ENCODE measurements at places on chromosomes 13 and 19.

DNA sequence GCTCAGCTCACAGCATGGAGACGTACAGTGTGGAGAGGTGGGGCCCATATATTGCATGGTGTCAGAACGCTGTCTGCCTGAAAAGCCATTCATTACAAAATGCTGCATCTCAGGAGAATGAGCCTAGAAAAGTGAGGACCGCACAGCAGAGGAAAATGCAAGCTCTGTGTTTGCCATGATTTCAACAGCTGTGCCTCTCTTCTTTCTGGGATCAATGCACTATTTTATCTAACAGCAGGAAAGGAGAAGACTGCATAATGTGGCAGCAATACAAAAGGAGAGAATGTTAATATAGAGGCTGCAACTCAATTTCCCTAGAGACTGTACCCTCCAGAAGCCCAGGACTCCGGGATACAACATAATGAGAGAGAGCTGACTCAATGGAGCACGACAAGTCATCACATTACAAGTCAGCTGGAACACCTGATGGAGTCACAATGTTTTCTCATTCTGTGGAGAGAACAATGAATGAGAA lies 368.0 kb downstream of the FGF14 start:
- DNase-seq = peak; percentile 58

GRCh38 chr19:16419669-16420335 lies 52.0 kb downstream of the EPS15L1 start:
- no peak for DNase-seq

GRCh38 chr13:23921451-23921888 lies 24.2 kb upstream of the C1QTNF9B start:
- peak; percentile 21 for DNase-seq

GRCh38 chr13:25420161-25420560 lies 48.4 kb downstream of the ATP8A2 start:
- DNase-seq = peak; percentile 72

GRCh38 chr19:34131100-34131499 lies 41.2 kb upstream of the LSM14A start:
- DNase-seq = no peak

DNA sequence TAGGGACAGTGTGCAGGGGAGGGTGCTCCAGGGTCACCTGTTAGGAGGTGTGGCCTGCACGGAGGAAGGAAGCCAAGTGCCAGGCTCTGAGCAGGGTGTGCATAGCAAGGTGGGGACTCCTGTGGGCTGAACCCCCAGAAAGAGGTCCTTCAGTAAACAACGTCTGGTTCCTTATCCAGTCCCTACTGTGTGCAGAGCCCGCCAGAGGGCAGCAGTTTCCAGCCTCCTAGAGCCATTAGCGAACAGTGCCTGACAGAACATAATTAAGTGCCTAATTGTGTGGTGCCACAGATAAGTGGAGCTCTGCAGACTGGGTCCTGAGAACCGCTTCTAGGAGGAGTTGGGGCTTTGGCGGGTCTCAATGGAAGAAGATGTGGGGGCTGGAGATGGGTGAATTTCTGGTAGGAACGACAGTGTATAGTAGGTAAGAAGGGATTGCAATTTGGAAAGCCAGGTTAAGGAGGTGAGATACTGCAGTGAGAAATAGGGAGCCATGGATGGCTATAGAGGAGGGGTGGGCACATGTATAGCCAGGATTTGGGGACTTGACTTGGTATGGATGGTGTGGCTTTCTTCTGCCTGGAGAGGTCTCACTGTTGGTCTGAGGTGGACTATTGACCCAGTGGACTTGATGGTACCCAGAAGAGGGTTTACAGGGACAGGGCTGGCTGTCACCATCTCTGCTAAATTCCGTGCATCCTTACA lies 323.1 kb downstream of the ZNF536 start:
- DNase-seq = no peak

- no peak for DNase-seq
These were observed 89.8 kb upstream of the LSM14A start for GRCh38 chr19:34082289-34083077.

- no peak for DNase-seq
These were observed 4.3 kb downstream of the RPS9 start for GRCh38 chr19:54204767-54205468.

- no peak for DNase-seq
These were observed 413.5 kb upstream of the SPRY2 start for GRCh38 chr13:80754441-80754840.

DNA sequence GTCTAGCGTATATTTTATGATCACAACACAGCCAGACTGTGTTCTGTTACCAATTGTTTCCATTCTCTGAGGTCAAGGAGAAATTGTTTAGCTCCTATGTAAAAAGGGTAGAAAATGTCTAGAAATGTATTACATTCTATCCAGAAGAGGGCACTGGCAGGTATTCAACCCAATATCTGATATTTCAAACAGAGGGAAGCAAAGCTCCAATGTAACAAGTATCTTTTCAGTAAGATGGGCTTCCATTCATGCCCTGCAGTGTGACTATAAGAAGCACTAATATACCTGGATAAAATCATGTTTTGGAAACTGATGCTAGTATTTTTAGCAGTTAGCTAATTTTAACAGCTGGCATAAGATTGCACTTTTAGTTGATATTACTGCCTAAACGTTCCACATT lies 312.7 kb downstream of the FGF14 start:
- DNase-seq = no peak

GRCh38 chr19:54461210-54461609 lies 2.4 kb downstream of the LENG9 start:
- DNase-seq = no peak

- DNase-seq = no peak
These were observed 72.8 kb upstream of the PCDH8 start for GRCh38 chr13:52921194-52921593.

DNA sequence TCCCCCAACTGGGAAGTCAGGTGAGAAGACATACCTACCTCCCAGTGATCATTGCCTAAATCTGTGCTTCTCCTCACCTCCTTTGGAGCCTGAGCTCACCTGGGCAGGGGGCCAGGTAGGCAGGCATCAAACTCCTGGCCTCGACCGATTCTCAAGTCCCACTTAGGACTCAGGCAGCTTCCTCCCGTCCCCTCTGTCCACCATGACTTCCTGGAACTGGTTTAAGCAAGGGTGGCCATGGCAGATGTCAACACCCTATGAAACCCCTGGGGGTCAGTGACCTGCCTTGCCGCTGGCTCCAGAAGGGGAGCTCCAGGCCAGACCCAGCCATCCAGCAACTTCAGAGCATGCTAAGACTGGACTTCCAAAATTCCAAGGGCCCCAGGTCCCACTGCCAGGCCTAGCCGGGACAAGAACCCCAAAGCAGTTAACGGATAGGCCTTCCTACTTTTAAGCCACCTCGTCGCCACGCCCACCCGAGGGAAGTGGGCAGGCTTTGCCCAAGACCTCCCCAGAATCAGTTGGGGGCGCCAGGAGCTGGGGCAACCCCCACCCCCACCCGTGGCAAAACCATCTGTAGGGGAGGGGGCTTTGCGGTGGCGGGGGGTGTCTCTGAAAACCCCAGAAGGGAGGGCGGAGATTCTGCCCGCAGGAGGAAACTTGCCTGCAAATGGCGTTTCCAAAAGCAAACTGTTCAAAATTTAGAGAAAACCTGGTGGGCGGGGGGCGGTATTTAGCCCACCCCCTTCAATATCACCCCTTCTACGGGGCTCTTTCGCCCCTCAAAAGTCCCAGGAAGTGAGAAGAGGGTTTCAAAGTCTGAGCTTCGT lies 657 bp downstream of the PLIN3 start:
- DNase-seq = no peak

- no peak for DNase-seq
These were observed 13.2 kb upstream of the ASF1B start for GRCh38 chr19:14149509-14149994.

DNA sequence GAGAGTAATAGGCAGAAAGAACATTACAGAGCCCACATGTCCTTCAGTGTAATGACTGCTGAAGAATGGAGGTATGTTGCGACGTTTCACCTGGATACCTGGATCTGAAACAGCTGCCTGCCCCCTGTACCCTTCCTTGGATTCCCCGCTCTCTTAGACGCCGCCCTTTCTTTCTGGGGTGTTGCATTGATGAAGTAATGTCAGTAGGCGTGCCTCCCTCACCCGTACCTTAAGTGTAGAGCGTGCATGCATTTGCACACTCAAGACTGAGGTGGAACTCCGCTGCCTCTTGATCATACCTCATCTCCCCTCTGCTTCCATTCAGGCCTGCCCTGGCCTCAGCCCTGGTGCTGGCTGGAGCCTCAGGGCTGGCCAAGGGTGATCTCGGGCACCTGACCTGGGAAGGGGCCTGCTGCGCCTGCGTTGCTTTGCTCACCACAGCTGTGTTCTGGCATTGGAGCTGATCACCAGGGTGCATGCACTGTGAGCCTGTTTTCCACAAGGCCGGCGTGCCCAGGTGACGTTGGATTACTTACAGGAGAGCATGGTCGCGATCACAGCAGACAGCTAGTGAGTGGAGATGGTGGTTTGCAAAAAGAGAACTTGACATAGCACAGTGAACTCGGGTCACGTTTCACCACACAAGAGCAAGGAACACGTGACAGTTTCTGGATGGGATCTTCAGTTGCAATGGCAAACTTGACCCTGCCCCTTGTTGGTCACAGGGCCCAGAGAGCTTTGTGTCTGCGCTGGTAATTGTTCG lies 99.0 kb downstream of the ARHGEF7 start:
- peak; percentile 50 for DNase-seq

GRCh38 chr13:112005925-112006324 lies 61.0 kb upstream of the SOX1 start:
- DNase-seq = no peak

DNA sequence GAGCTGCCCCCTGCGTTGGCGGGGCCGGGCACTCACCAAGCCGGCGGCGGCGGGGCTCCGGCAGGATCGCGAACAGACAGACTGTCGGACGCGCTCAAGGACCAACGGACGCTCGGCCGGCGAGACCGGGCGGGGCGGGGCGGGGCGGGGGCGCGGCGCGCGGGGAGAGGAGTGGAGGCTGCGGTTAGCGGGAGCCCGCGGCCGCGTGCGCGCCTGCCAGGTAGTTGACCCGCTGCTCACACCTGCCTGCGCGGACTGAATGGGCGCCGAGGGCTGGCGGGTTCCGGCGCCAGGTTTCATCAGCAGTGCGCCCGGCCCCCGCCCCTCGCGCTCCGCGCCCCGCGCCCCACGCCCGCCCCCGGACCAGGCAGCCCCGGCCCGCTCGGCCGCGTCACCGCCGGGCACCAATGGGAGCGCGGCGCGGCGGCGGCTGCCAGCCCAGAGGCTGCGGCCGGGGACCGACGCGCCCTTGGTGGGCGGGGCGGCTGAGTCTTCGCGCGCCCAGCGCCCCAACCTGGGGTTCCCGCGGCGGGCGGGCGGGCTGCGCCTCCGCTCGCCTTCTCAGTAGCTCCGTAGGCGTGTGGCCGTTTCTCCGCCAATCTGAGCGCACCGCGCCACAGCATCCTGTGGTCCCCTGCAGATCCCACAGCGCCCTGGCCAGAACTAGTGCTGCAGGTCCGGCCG lies at the start of gene SLC7A1:
TSS of gene SLC7A1 (minus strand) at position 309 of the 684 bp plus-strand sequence. CDS start 59,500 bp downstream, outside the sequence.
- peak; percentile 77 for DNase-seq

DNA sequence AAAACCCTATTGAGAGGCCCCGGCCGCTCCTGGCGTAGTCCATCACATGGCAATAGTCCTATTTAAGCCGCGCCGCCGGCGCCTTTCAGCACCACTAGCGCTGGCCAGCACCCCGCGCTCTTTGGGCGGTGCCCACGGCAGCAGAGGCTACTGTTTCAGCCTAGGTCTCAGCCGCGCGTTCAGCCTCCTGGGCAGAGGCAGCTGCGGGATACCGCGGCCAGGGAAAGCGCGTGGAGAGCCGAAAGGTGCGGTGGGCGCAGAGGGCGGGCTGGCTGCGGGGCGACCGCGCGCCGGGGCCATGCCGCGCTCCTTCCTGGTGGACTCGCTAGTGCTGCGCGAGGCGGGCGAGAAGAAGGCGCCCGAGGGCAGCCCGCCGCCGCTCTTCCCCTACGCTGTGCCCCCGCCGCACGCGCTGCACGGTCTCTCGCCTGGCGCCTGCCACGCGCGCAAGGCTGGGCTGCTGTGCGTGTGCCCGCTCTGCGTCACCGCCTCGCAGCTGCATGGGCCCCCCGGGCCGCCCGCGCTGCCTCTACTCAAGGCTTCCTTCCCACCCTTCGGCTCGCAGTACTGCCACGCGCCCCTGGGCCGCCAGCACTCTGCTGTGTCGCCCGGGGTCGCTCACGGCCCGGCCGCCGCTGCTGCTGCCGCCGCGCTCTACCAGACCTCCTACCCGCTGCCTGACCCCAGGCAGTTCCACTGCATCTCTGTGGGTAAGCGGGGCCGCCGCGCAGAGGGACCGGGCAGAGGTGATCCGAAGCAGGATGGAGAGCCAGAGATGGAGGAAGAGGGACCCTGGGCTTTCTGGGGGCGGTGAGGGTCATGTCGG lies at the start of gene GSX1:
TSS of gene GSX1 (plus strand) at position 91 of the 826 bp plus-strand sequence. CDS start at position 299, 208 bp downstream.
- no peak for DNase-seq

GRCh38 chr13:45055902-45056648 lies 64.2 kb upstream of the GTF2F2 start:
- no peak for DNase-seq

- DNase-seq = no peak
These were observed 809 bp downstream of the MISP start for GRCh38 chr19:751501-752341.

Data from NCI-H1092 (cell line).